ENCODE measurements at places on chromosomes 7 and 10. TPM values are rescaled to one million over a fixed set of nuclear protein-coding genes. Genes with fewer than 3 reads are reported as not detected.

The AQP1 gene
- 11.9 TPM for total RNA-seq

The ACTR3C gene
- total RNA-seq = 7.4 TPM

The PAPOLB gene
- total RNA-seq = not detected

The MMP21 gene
- total RNA-seq = not detected

The ASIC3 gene
- under 0.01 TPM for total RNA-seq

The CRHR2 gene
- total RNA-seq = not detected

The PKD2L1 gene
- total RNA-seq = not detected

The ZNF239 gene
- 4.2 TPM for total RNA-seq

The SPACDR gene
- total RNA-seq = not detected

The ANAPC16 gene
- total RNA-seq = 43.2 TPM

The PTPRZ1 gene
- total RNA-seq = 0.43 TPM

The KIF11 gene
- total RNA-seq = 11.9 TPM

The ATOH7 gene
- under 0.01 TPM for total RNA-seq

The DLG5 gene
- total RNA-seq = 39.7 TPM

The SORCS1 gene
- not detected for total RNA-seq

The VWA2 gene
- under 0.01 TPM for total RNA-seq

The MSMB gene
- total RNA-seq = not detected

The KIAA1549 gene
- 2.6 TPM for total RNA-seq

The CASTOR2 gene
- total RNA-seq = 15.8 TPM

The MAGI2 gene
- 20.0 TPM for total RNA-seq

The INSYN2A gene
- under 0.01 TPM for total RNA-seq

The TNS3 gene
- total RNA-seq = 202 TPM

The THNSL1 gene
- total RNA-seq = 3.5 TPM

Data from fibroblast of villous mesenchyme (primary cell).